ENCODE measurements at places on chromosomes 5 and 9. TPM values are rescaled to one million over a fixed set of nuclear protein-coding genes. Genes with fewer than 3 reads are reported as not detected.

FBXW5 gene
- total RNA-seq = 95.9 TPM

OR1J2 gene
- not detected for total RNA-seq

TMEM171 gene
- total RNA-seq = not detected

ECPAS gene
- total RNA-seq = 107 TPM

SPATA31A7 gene
- not detected for total RNA-seq

CCDC192 gene
- not detected for total RNA-seq

GPR151 gene
- total RNA-seq = not detected

CDKN2B-AS1 gene
- total RNA-seq = 0.82 TPM

DNA sequence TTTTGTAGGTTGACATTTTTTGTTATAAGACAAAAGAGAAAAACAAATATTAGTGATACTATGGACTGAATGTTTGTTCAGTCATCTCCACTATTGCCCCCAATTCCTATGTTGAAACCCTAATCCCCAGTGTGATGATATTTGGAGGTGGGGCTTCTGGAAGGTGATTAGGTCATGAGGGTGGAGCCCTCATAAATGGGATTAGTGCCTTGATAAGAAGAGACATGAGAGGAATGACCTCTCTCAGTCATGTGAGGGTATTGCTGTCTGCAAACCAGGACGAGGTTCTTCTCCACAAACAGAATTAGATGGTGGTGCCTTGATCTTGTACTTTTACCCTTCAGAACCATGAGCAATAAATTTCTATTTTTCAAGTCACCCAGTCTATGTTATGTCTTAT lies 34.5 kb upstream of the KLF9 start:
- H3K27me3 ChIP-seq = peaks cover 6% of the 10 kb centered on the region
- H3K27ac ChIP-seq = no peak overlapping the region

GRCh38 chr5:139046551-139046950 lies 151.6 kb downstream of the SIL1 start:
- no peaks in the 10 kb centered on the region for H3K36me3 ChIP-seq
- no peak overlapping the region for H3K4me3 ChIP-seq
- no peak overlapping the region for H3K27ac ChIP-seq
- DNase-seq = no peak
- H3K4me1 ChIP-seq = no peaks in the 10 kb centered on the region
- H3K27me3 ChIP-seq = no peaks in the 10 kb centered on the region

GRCh38 chr9:105503881-105504280 lies 54.0 kb upstream of the FKTN start:
- DNase-seq = no peak
- H3K27me3 ChIP-seq = no peaks in the 10 kb centered on the region
- peaks cover 5% of the 10 kb centered on the region for H3K4me1 ChIP-seq
- no peaks in the 10 kb centered on the region for H3K36me3 ChIP-seq

DNA sequence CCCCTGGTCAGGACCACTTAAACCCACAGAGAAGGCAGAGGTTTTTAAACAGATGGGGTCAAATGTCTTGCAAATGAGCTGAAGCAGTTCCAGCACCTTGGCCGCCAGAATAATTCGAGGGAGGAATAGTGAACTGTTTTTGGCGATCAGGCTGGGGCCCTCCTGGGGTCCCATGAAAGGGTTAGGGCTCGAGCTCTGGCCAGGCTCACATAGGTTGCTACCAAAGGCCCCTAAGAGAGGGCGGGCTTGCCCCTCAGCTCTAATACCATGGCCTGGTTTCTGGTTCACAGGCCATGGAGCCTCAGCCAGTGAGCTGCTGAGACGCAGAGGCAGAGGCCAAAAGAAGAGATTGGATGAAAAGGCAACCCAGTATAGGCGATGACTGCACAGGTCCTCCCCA lies 74.8 kb upstream of the UBTD2 start:
- no peak overlapping the region for H3K27ac ChIP-seq
- H3K4me3 ChIP-seq = no peak overlapping the region

DNA sequence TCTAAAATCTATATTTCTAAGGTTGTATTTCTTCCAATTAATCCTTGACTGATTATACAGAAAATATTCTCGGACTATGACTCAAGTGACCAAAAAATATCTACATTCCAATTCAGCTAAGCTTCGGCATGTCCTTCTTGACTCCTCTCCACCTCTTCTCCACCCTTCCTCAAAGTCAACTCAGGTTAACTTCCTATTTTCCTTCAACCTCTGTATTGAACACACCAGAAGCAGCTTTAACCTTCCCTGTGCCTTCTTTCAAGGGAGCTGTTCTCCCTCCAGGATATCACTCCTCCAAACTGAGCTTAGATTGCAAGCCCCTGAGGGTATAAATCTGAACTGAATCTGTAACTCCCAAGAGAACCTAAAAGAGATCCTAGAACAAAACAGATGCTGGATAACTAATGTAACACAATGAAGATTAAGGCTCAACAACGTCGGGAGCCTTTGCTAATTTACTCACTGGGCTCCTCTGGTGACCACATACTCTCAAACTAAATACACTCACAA lies 1.1 kb downstream of the SLCO4C1 start:
- H3K36me3 ChIP-seq = no peaks in the 10 kb centered on the region
- peaks cover 10% of the 10 kb centered on the region for H3K27me3 ChIP-seq
- H3K27ac ChIP-seq = no peak overlapping the region
- peak overlapping the region; percentile 81 for H3K4me3 ChIP-seq
- no peak for DNase-seq

DNA sequence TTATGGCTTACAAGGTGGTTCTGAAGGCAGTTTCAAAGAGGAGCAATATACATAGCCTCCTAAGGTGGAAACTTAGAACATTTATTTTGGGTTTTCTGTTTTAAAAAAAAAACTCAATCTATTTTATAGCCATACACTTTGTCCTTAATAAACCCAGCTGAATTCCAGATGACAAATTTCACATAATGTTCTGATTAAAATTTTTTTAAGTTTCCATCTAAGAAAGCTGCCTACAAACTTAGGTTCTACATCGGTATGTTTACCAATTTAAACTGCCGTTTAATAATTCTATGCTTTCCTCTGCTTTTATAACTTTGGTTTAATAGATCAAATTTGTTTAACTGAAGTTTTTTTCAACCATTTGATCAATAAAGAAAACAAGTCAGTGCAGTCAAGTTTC lies 12.5 kb downstream of the NR3C1 start:
- no peak for DNase-seq
- no peak overlapping the region for H3K4me3 ChIP-seq
- no peak overlapping the region for H3K27ac ChIP-seq
- H3K36me3 ChIP-seq = peaks cover 38% of the 10 kb centered on the region

DNA sequence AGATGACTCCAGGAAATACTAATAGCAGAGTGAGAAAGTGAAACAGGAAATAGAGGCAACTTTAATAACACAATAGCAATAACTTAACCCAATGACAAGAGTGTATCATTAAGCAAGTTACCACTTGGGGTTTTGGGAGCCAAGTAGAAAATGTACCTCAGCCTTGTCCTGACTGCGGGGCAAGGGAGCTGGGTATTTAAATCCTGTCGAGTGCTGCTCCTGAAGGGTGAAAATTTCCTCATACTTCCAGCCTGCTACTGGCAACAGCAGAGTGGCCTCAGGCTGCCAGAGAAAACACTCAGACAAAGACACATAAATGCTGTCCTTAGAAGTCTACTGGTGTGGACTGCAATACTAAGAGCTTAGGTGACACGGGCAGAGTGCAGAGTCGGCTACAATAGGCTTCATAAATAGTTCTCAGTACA lies 112.5 kb upstream of the EMB start:
- H3K36me3 ChIP-seq = no peaks in the 10 kb centered on the region
- H3K27me3 ChIP-seq = no peaks in the 10 kb centered on the region
- DNase-seq = no peak
- peaks cover 9% of the 10 kb centered on the region for H3K4me1 ChIP-seq
- no peak overlapping the region for H3K27ac ChIP-seq

GRCh38 chr5:159214486-159215271 lies 5.3 kb upstream of the RNF145 start:
- H3K36me3 ChIP-seq = no peaks in the 10 kb centered on the region
- peaks cover 35% of the 10 kb centered on the region for H3K4me1 ChIP-seq
- DNase-seq = no peak

DNA sequence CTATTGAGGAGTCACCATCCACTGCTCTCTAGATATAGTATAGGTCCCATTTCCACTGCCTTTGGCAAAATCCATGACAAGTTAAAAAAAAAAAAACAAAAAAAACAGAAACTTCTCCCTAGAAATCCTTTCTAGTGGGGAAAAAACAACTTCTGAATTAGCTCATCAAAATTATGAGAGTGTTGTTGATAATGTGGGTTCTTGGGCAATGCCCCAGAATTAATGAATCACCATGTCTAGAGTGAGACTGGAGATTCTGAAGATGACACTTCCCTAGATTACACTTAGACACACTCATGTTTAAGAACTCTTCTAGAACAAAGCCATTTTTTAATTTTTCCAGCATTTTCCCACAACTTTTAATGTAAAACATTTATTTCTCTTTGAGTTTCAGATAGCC lies 728.0 kb upstream of the C9orf72 start:
- H3K27me3 ChIP-seq = no peaks in the 10 kb centered on the region
- H3K36me3 ChIP-seq = no peaks in the 10 kb centered on the region
- H3K4me1 ChIP-seq = no peaks in the 10 kb centered on the region
- H3K27ac ChIP-seq = no peak overlapping the region

- peaks cover 6% of the 10 kb centered on the region for H3K4me1 ChIP-seq
- H3K27ac ChIP-seq = no peak overlapping the region
- no peak for DNase-seq
- H3K4me3 ChIP-seq = no peak overlapping the region
Measured at GRCh38 chr9:127121628-127122175, 733 bp downstream of the ANGPTL2 start.

DNA sequence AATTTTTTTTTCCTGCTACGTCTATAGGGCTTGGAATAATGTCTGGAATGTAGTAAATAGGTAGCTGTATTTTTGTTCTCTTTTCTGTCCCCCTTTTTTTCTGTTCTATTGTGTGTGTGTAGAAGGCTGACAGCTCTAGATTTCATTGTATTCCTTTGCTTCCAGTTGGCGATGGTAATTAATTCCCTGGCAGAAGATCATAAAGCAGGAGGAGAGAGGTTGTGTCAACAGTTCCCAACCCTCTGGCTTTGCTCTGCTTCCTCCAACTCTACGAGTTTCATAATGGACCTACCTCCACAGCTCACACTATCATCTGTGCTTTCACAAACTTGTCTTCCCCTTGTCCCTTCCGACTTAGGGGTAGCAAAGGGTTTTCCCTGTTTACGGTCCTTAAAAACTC lies 117.9 kb upstream of the CDH18 start:
- no peak overlapping the region for H3K4me3 ChIP-seq
- H3K27me3 ChIP-seq = no peaks in the 10 kb centered on the region
- H3K36me3 ChIP-seq = no peaks in the 10 kb centered on the region
- H3K4me1 ChIP-seq = no peaks in the 10 kb centered on the region
- no peak for DNase-seq

DNA sequence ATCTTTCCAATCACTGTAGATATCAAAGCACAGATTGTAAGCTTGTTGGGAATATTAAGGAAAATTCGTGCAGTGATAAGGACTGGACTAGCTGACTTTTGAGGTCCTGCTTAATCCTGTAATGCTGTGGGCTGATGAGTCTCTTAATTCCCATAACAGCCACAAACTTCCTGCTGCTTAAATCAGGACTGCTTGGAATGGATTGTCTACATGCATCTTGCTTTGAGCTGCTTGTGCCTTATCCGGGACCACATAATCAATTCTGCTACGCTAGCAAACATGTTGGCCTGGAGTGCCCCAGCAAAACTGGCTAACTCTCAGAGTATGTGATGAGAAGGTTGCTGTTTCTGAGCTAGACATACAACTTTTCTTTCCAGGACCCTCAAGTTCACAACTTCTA lies 79.6 kb downstream of the SNCAIP start:
- DNase-seq = no peak
- no peak overlapping the region for H3K27ac ChIP-seq
- no peaks in the 10 kb centered on the region for H3K4me1 ChIP-seq
- no peaks in the 10 kb centered on the region for H3K27me3 ChIP-seq

DNA sequence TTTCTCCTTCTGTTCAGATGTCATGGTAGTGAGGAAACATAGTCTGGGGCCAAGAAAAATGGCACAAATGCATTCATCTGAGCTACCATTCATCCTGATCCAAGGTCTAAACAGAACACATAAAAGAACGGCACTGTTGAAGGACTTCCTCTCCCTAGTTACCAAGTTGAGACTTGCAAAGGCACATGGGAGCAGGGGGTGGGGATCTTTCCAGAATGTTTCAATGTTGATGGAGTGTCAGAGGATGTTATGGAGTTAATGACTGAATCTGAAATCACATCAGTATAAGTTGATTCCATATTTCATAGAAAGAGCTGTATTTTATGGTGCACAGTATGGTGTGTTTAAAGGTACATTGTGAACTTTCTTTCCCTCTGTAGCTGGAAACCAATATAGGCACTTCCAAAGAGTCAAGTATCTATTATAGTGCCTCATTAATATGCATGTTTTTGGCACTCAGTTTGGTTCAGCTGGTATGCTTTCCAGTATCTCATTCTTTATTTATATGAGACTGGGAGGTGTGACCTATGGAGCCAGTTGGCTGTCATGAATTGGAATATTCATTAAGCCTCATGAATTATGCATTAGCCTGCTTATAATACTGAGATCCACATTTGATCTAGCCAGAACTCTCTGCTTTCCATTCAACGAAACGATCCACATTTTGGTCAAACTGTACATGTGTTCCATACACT lies 603.0 kb downstream of the NR2F1-AS1 start:
- H3K27me3 ChIP-seq = no peaks in the 10 kb centered on the region
- no peak for DNase-seq
- H3K27ac ChIP-seq = no peak overlapping the region
- no peaks in the 10 kb centered on the region for H3K36me3 ChIP-seq

DNA sequence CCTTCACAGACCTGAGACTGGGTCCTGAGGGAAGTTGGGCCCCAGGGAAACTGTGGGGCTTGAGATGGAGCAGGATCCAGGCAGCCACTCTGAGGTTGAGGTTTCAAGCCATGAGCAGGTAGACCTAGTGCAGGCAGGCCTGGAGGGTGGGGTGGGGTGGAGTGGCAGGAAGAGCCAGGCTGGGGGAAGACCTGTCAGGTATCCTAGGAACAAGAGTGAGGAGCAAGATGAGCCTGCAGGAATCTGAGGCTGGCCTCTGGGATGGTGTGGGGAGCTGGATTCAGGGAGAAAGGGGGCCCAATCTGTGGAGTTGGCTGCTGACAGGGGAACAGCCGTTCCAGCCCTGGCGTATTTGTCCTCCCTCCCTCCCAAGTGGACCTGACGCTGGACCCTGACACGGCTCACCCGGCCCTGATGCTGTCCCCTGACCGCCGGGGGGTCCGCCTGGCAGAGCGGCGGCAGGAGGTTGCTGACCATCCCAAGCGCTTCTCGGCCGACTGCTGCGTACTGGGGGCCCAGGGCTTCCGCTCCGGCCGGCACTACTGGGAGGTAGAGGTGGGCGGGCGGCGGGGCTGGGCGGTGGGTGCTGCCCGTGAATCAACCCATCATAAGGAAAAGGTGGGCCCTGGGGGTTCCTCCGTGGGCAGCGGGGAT lies 9.8 kb downstream of the RACK1 start:
- no peaks in the 10 kb centered on the region for H3K27me3 ChIP-seq
- DNase-seq = no peak
- no peak overlapping the region for H3K27ac ChIP-seq
- H3K4me3 ChIP-seq = no peak overlapping the region

DNA sequence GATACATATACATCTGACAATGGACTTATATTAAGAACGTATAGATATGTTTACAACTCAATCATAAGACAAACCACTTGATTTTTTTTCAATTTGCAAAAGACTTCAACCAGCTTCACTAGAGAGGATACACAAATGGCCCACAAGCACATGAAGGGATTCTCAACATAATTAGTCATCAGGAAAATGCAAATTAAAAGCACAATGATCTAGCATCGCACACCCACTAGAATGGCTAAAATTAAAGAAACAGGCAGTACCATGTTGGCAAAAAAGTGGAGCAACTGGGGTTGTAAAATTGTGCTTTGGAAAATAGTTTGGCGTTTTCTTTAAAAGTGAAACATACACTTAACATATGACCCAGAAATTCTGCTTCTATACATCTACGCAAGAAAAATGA lies 80.0 kb upstream of the TRIO start:
- no peak overlapping the region for H3K27ac ChIP-seq
- DNase-seq = no peak
- no peaks in the 10 kb centered on the region for H3K4me1 ChIP-seq
- no peak overlapping the region for H3K4me3 ChIP-seq
- no peaks in the 10 kb centered on the region for H3K27me3 ChIP-seq
